Stimulated activated CD4-positive, alpha-beta T cell treated with anti-CD3 and anti-CD28 coated beads, Interleukin-1b, Interleukin-23, amount 100 ng/mL, for 1 hour (primary cell): ENCODE measurements at places on chromosomes 7 and 10.

DNA sequence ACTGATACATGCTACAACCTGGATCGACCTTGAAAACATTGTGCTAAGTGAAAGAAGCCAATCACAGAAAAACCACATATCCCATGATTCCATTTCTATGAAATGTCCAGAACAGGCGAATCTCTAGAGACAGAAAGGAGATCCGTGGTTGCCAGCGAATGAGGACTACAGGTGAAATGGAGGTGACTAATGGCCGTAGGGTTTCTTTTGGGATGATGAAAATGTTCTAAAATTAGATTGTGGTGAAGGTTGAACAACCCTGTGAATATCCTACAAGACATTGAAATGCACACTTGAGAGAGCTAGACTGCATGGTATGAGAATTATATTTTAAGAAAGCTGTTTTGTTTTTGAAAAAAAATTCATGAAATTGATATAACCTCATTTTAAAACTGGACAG lies 188.5 kb upstream of the PLXNA4 start:
- DNase-seq = no peak

DNA sequence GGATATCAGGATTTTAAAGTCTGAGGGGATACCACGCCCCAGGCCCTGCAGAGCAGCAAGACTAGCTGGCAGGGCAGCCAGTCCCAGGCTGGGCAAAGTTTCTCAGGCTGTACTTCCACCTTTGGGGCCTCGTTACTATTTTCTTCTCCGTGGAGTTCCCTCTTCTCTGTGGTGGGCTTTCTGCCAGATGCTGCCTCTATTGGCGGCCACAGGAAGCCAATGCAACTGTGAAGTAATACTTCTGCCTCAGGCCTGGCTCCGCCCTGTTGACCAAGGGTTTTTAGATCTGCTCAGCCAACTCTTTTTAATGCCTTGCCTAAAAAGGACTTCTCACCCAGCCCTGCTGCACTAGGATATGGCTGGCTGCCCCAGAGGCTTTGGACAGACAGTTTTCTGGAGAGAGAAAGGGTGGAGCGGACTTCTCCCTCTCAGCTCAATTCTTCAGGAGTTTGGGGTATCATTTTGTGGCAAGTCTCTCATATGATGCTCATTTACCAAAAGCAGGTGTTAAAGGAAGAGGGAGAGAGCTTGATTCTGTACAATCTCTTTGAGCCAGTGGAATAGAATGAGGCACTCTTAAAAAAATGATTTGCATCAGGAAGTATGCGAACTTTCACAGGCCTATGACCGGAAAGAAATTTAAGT lies 67.4 kb downstream of the HHEX start:
- DNase-seq = no peak

DNA sequence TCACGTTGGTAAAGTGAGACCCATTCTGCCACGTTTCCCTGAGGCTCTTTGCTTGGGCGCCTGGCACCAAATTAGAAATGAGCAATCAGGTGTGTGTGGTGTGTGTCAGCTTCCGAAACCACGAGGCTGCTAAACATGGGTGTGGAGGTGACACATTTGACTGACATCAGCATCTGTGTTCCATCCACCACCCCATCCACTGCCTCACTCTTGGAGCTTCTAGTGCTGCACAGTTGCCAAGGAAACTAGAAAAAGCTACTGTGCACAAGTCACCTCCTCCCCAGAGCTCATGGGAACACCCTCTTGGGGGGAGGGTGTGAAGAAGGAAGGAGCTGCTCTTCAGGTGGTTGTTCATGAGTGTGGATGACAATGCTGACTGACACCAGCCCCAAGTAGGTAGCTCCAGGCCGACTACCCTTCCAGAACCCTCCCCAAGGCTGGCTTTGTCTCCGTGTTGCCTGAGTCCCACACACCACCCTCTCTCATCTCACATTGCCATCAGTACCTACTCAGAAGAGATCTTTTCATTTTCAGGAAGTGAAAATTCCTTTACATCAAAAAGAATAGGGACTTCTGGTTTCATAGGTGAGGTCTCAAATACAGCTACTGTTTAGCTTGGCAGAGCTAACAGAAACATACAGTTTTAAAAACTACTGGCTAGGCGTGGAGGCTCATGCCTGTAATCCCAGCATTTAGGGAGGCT lies 152.2 kb downstream of the TMEM178B start:
- DNase-seq = no peak

DNA sequence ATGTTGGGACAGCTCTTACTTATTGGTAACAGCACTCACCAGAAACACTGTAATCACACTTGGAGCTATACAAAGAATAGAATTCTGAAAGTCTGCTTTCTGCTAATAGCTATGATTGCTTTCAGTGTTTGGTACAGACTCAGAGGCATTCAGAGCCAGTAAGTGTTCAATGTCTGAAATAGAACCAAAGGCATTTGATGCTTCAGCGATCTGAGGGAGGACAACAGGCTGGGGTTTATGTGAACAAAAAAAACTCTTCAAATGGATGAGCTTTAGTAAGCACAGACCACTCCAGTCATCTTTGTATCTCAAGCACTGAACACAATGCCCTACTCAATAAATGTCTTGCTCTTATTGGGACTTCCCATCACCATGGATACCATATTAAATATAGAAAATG lies 322.8 kb upstream of the GRM3 start:
- no peak for DNase-seq

DNA sequence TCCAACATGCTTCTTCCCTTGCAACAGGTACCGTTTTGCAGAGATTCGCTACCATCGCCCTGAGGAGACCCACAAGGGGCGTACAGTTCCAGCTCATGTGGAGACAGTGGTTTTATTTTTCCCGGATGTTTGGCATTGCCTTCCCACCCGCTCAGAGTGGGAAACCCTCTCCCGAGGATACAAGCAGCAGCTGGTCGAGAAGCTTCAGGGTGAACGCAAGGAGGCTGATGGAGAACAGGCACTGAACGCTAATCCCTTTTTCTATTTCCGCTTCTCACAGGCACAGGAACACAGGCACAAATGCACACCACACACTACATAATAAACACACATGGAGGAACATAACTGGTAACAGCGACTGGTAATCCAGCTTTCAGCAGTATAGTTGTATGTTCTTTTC lies 35.2 kb downstream of the CCAR1 start:
- DNase-seq = no peak

DNA sequence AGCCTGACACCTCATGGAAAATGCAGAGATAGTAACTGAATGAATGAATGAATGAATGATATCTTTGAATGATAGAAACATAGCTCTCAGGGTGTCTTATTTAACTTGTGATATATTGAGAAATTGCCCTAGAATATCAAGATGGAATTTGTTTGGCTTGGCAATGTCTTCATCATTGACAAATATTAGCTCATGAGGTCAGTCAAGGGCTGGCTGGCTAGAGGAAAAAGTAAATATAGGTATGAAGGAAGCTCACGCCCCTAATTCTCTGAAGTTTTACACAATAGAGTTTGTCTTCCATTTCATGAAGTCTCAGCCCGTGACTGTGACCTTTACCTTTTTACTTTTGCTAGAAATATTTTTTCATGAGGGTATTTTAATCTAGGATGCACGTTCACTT lies 305.2 kb downstream of the ADARB2 start:
- no peak for DNase-seq

- DNase-seq = no peak
Measured at GRCh38 chr7:37198041-37198905, 250.4 kb downstream of the ELMO1 start.

GRCh38 chr10:61063901-61064300 lies 119.9 kb upstream of the RHOBTB1 start:
- no peak for DNase-seq

DNA sequence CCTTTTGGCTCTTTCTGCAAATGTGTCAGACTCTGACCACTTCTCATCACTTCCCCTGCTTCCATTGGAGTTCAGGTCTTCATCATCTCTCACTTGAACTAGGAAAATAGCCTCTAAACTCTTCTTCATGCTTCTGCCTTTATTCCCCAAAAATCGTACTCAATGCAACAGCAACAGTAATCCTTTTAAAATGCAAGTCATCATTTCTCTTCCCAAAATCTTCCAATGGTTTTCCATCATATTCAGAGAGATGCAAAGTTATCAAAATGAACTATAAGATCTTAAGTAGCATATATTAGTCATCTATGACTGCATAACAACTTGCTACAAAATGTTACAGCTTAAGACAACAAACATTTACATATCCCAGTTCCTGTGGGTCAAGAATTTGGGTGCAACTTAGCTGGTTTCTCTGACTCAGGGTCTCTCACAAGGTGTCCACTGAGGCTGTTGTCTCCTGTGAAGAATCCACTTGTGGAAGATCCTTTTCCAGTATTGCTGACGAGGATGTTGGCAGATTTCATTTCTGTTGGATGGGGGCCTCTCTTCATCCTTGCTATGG lies 31.0 kb upstream of the ETV1 start:
- DNase-seq = no peak

- DNase-seq = no peak
Measured at GRCh38 chr10:18341055-18341454, 200.8 kb downstream of the CACNB2 start.

GRCh38 chr7:104486931-104487330 lies 158.5 kb downstream of the LHFPL3 start:
- no peak for DNase-seq

DNA sequence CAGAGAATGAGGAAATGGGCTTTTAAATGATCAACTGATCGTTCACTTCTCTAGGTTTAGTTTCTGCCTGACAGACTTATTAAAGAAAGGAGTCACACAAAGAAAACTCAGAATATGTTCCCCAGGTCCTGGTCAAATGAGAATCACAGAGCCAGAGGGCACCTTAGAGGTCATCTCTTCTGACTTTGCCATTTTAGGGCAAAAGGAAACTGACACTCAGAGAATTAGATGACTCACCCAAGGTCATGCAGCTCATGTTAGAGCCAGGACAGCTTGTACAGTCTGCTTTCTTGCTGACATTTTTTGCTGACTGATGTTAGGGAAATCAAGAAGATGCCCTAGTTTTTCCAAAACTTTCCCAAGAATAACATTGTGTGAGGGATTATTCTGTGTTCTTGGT lies 312.7 kb upstream of the SP8 start:
- DNase-seq = no peak

GRCh38 chr10:132239126-132240031 lies 52.6 kb downstream of the DPYSL4 start:
- no peak for DNase-seq

DNA sequence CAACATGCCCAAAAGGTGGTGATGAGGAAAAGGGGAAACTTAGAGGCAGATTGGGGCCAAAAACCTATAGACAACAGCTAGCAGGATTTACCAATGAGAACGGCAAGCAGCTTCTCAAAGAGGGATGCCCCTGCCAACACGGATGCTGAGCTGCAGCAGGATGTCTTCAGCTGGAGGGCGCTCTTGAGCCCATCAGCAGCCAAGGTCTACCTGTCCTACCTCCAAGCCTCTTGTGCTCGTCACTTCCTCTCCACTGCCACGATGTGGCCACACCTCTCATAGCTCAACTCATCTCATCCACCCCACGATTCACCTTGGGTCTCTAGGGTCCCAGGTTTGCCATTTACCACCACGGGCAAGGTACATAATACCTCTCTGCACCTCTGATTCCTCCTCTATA lies 36.5 kb downstream of the DLG5 start:
- no peak for DNase-seq

- DNase-seq = no peak
Measured at GRCh38 chr7:32289651-32290414, 200.3 kb downstream of the LSM5 start.

DNA sequence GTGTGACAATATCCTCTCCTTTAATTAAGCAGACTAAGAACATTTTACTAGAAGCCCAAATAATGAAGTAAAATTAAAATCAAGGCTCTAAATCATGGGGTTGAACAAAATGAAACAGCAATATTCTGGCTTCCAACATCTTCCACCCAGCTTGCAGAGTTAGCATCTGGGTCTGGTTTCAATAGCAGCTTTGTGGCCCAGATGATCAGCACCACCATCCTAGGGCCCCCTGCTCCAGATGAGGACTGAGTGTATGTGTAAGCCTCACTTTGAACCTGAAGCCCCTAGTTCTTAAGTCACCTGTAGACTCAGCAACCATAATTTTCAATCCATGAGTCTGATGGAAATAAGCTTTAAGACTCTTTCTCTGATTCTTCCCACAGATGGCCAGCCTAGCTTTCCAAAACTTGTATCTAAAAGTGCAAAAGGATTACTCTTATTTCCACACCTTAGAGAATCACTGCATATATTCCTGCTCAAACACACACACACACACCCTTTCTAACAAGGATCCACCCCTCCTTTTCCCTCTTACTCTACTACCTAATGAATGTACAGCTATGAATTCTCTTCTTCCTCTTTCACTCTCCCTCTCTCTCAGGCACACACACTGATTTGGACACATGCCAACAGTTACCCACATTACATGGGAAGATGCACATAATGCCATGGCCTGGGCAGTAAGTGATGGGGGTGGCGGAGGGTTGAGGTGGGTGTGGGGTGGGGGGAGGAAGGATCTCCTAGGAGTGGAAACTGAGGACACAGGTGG lies 3.5 kb downstream of the DENND11 start:
- no peak for DNase-seq

- no peak for DNase-seq
Measured at GRCh38 chr10:89699581-89700064, 1.8 kb upstream of the KIF20B start.

- no peak for DNase-seq
Measured at GRCh38 chr7:114298011-114298410, 116.6 kb upstream of the FOXP2 start.

- DNase-seq = no peak
Measured at GRCh38 chr10:8070440-8070839, 16.0 kb downstream of the GATA3 start.

DNA sequence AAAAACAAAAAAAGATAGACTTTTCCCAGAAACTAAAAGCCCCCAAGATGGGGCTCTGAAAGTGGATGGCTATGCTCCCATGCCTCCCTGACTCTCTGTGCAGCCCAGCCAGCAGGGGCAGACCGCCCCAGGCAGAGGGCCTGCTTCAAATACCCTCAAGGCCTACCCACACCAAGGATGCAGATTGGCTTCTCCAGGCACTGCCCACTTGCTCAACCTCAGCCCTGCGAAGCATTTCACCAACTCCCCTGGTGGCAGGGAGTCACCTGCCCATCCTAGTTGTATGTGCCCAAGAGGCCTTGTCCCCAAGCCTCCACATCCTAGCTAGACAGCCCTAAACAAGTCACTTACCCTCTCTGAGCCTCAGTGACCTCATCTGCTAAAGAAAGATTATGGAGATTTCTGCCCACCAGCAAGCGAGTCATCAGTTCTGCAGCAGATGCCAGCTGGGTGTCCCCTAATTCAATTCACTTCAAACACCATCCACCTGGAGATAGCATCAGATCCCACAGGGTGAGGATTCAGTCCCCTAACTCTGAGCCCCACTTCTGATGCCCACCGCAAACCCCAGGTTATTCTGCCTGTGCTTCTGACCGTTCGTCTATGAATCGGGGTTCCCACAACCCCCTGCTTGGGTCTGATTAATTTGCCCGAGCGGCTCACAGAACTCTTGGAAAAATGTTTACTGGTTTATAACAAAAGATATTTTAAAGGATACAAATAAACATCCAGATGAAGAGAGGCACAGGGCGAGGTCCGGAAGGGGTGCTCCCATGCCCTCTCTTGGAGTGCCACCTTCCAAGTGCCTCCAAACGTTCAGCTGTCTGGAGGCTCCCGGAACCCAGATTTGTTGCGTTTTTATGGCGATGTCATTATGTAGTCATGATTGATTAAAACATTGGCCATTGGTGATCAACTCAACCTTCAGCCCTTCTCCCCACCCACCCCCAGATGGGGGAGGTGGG lies 18.6 kb upstream of the ZMIZ1 start:
- DNase-seq = no peak
